ENCODE measurements at places on chromosomes 7 and 10.

DNA sequence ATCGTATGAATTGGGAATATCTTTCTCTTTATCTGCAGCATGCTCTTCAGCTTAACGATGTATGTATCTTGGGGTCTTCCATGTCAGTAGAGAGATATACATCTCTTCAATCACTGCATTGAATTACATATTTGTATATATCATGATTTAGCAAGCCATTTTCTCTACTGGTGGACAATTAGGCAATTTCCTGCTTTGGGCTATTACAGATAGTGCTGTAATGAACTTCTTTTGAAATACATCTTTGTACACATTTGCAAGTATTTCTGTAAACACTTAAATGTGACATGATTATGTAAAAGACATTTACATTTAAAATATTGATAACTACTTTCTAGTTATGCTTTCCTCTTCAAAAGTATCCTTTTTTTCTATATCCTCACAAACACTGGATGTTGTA lies 199.0 kb downstream of the PPP1R9A start:
- no peak for DNase-seq

- peak; percentile 18 for DNase-seq
Observed at GRCh38 chr7:78510580-78511188, 712.1 kb downstream of the PHTF2 start.

DNA sequence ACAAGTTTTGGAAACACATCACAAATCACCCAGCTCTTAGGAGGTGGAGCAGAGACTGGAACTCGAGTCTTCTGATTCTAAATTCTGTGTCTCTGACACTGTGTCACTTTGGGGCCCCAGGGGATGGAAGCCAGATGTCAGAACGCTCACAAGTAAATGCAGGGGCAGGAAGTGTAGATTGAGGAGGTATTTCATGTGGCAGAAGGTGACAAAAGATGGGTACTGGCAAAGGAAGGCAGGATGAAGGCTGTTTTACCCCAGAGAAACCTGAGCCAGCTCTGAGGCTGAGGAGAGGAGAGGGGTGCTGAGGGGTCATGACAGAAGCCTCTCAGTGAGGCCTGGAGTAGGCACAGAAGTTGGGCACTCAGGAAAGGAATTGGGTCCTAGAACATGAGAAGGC lies 6.0 kb upstream of the PURB start:
- no peak for DNase-seq

DNA sequence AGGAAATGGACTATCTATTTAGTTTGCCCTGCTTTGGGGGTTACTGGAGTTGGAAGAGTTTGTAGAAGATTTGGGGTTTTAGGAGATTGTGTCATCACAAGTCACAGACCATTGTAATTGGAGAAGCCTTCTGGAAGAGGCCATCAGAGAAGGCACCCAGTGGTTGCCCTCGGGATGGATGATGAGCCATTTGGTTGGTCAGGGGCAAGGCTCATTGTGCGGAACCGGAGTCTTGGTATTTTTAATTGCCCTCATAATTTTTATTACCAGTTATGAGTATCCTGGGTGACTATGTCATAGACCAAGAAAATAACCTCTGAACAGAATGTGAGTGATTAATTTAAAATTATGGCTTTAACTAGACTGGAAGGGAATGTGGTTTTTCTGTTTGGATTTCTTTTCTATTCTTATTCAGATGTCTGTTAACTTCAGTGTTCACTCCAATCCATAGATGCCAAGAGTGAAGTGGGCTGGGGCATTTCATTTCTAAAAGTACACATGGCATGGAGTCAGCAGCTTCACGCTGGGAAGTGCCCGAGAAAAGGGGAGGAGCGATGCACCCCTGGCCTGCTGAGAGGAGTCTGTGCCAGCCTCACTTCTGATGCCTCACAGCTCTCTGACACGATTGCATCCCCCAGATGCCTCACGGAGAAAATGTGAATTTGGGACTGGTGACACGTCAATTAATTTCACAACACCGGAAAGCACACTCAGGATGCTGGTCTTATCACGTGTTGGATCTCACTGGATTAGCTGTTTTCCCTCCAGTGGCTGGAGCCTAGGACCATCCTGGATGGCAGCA lies 225.6 kb upstream of the IGFBP3 start:
- DNase-seq = no peak

DNA sequence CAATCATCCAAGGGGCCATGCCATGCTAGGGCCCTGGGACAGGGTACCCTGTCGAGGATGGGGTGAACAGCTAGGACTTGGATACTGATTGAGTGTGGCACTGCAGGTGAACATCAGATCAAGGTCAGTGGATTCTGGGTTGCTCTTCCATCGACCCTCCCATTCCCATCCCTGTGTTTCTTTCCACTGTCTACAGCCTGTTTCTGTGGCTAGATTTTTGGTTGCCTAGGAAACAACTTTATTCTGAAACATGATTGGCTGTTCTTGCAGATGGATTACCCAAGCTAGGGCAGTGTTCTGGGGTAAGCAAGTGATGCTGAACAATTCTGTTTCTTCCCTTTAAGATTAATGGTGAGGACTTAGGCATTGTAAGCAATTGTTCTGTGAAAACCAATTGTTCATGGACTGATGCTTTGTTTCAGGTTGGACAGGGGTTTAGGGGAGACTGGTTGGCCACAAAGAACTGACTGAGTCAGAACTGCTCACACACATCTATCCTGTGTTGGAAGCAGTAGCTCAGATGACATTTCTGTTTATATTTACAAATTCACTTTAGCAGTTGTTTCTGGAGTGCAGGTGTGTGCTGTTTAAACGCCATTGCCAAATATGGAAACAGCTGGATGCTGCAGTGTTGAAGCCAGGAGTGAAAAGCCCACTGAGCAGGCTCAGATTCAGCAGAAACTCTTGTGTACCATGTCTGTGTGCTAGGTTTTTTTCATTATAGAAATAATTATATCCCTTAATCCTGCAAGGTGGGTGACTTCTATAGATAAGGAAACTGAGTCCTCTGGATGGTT lies 102.3 kb upstream of the BTBD16 start:
- DNase-seq = no peak

DNA sequence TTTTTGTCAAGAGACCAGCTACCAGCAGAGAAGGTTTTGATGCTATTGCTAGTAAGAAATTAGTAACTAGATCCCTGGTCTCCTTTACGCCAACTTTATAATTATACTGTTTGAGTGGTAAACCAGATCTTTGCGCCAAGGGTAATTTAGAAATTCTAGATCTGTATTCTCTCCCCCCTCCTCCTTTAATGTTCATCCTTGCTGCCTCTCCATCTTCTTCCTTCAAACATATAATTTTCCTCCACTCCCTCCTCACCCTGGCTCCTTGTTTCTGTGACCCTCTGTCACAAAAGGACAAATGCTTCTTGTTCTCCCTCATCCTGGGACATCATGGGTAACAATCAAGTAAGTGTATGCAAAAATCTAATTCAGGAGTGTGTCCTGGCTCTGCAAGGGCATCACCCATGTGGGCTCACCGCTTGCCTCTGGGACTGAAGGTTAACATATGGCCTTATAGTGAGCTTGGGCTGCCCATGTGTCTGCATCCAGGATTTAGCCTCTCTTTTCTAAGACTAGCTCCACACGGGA lies 121.2 kb downstream of the BAMBI start:
- DNase-seq = no peak

DNA sequence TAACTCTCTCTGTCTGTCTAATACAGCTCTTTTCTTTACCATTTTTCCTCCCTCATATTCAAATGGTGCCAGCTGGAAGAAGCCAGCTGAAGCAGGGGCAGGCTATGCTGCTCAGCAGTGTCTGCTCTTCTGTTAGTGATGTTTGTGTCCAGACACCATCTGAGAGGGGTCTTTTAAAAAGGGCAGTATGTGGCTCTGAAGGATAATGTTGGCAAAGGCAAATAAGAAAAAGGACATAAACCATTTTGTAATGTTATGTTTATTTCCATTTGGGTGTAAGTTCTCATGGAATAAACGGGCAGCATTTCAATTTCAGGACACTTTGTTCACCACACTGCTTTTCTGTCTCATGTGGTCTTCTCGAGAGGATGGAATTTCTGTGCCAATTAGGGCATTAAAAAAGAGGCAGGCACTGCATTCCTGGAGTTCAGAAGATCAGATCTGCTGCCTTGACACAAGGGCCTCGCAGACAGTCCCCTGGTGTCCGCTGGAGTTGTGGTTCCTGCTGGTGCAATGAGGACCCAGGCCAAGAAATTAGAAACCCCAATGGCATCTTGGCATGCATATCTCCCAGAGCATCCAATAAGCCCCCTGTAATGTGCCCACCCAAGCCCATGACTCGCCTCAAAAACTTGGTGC lies 109.0 kb upstream of the ELMO1 start:
- no peak for DNase-seq

DNA sequence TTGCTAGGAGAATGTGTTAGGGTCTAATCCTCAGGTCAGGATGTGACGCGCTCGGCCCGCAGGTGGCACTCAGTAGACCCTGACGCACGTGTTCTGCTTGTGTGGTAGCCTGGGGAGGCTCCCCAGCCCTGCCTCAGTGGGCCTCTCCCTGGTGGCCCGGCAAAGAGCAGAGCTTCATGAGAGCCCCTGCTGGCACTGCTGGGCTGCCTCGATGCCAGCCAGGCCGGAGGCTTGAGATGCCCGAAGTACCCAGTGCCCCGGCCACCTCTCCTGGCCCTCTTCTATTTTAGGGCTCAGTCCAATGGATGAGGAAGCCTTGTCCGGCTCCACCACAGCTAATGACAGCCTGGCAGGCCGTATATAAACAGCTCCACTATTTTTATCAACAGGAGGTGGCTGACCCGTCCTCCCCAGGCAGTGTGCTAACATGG lies 42.0 kb downstream of the PRF1 start:
- no peak for DNase-seq

DNA sequence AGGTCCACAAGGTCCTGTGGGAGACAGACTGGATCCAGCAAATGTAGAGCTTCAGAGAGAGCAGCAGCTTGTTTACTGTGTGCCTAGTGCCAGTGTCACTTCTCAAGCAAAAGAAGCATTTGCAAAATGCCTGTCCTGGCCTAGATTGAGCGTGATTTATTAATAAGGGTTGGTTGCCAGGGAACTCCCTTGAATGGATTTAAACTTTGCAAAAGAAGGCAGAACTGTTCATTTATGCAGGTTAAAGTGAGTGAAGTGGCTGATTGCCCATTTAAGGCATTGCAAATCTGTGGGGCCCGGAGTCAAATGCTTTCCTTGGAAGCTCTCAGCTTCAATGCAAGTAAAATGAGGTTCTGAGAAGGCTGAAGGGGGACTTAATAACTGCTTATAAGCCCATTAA lies 71.3 kb downstream of the CDHR3 start:
- DNase-seq = no peak

DNA sequence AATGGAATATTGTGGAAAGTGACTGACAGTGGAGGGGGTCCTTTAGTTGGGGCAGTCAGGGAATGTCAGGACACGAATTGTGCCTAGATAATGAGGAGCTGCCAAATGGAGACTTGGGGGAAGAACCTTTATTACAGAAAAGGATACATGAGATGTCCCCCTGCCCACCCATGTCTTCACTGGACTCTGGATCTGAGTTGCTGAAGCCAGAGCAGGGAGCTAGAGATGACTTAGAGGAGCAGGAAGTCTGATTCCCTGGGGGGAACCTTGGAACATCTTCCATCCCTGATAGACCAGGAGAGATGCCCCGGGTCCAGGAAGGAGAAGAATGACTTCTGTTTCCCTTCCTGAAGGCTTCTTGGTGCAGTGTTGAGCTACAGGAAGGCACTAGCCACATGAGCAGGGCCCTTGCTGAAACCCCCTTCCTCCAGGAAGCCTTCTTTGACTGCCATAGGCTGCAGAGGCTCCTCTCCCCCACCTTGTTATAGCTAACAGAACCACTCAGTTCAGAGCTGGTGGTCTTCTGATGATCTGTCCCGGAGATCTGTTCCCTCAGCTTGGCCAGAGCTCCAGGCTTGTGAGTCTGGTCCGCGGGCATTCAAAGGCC lies 747 bp upstream of the NEURL1 start:
- no peak for DNase-seq

- no peak for DNase-seq
Observed at GRCh38 chr10:71996592-71997371, 32.6 kb downstream of the CHST3 start.

DNA sequence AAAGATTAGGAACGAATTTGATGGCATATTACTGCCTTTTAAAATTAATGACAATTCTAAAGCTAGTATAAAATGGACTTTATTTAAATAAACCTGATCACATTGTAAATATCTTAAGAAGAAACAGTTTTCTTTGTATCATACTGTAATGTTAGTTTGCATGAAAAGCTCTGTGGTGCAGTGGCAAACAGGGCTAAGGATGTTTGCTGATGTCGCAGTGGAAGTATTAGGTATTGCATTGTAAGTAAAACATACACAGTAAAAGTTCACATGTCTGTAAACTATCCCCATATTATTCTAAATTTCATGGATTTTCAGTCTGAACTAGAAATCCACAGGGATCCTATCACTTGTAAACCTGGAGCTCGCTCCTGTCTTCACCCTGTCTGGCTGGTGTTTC lies 252.6 kb upstream of the ZNF32 start:
- no peak for DNase-seq

DNA sequence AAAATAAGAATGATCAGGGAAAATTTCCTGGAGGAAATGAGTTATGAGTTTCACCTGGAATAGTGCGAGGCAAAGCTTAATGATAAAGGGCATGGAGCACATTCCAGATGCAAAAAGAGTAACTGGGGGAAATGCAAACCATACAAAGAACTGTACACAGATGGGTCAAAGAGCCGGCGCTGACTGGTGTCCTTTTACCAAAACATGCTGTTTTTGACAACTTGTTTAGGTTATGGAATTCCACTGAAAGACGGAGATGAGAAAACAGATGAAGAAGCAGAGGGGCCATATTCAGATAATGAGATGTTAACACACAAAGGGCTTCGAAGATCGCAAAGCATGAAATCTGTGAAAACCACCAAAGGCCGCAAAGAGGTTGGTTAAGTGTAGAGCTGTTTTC lies 98.2 kb downstream of the REEP3 start:
- DNase-seq = no peak

DNA sequence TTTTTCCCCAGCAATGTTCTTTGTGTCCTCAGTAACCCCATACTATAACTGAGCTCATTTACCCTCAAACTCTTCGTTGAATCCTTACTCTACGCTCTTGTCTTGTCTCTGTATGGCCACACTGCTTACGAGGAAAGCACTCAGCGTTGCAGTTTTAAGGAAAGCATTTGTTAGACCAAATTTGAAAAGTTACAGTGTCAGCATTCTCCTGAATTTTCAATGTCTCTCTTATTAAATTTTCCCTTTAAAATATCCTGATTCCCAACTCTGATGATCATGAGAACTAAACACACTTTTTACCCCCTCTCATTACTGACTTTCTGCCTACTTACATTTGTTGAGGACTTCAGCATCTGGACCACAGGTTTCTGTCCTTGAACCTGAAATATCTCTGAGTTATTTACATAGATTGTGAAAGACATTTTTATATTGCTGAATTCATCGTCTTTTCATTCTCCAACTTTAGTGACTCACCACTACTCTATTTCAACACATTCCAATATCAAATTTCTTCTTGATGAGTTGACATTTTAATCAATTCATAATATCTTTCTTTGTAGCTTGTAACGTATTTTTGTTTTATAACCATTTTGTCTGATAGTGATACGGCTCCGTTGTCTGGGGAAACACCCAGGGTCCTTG lies 19.8 kb upstream of the VWDE start:
- no peak for DNase-seq

GRCh38 chr7:30433082-30433481 lies 45.5 kb downstream of the NOD1 start:
- no peak for DNase-seq
